Dermis microvascular lymphatic vessel endothelial cell (primary cell): ENCODE measurements at places on chromosomes 4 and X. TPM values are rescaled to one million over a fixed set of nuclear protein-coding genes. Genes with fewer than 3 reads are reported as not detected.

Gene GLRA3
- total RNA-seq, result not detected in 2 replicates

Gene MAGEC3
- not detected in 2 replicates for total RNA-seq

Gene HTN1
- 0.26 TPM in 1 of 2 replicates, not detected in the other for total RNA-seq

Gene MAGEA12
- not detected in 2 replicates for total RNA-seq

Gene FGFR3
- total RNA-seq, result 0.64 and 2.4 TPM in 2 replicates

Gene MAGEB17
- total RNA-seq, result not detected in 2 replicates

Gene DUX4
- not detected in 2 replicates for total RNA-seq

Gene TCEANC
- total RNA-seq, result 1.2 and 1.6 TPM in 2 replicates

Gene MAGEA4
- not detected in 2 replicates for total RNA-seq

Gene ARMCX2
- total RNA-seq, result 29.7 and 51.2 TPM in 2 replicates

Gene FAM184B
- total RNA-seq, result under 0.01 TPM in 1 of 2 replicates, not detected in the other

Gene ASB9
- total RNA-seq, result 2.9 and 4.1 TPM in 2 replicates

Gene UBL4A
- 29.8 and 38.1 TPM in 2 replicates for total RNA-seq

Gene CLDN34
- 0.13 TPM in 1 of 2 replicates, not detected in the other for total RNA-seq

Gene LNX1
- 4.0 and 5.1 TPM in 2 replicates for total RNA-seq

Gene JCHAIN
- total RNA-seq, result not detected in 2 replicates

Gene CXorf49
- total RNA-seq, result not detected in 2 replicates

Gene CT47B1
- not detected in 2 replicates for total RNA-seq

Gene MAGEA11
- total RNA-seq, result not detected in 2 replicates

Gene ADGRG4
- under 0.01 TPM in 1 of 2 replicates, not detected in the other for total RNA-seq

Gene TENM3
- 10.3 and 43.6 TPM in 2 replicates for total RNA-seq

Gene STS
- 4.9 and 7.8 TPM in 2 replicates for total RNA-seq

Gene CSN1S1
- not detected in 2 replicates for total RNA-seq

Gene TRIM60
- not detected in 2 replicates for total RNA-seq

Gene IL21
- not detected in 2 replicates for total RNA-seq

Gene LAGE3
- 14.9 and 16.9 TPM in 2 replicates for total RNA-seq

Gene MAGEE1
- total RNA-seq, result 0.64 and 1.0 TPM in 2 replicates

Gene CXorf51B
- not detected in 2 replicates for total RNA-seq

Gene PAGE4
- total RNA-seq, result not detected in 2 replicates

Gene DGKK
- total RNA-seq, result not detected in 2 replicates

Gene RAB28
- 8.9 and 9.4 TPM in 2 replicates for total RNA-seq

Gene SUPT20HL2
- total RNA-seq, result not detected in 2 replicates

Gene SMIM10L2A
- total RNA-seq, result 0.90 and 1.6 TPM in 2 replicates

Gene AFM
- not detected in 2 replicates for total RNA-seq

Gene PCDH18
- 0.13 and 0.38 TPM in 2 replicates for total RNA-seq

Gene ATRX
- total RNA-seq, result 48.5 and 58.5 TPM in 2 replicates

Gene TMEM185A
- total RNA-seq, result 16.9 and 21.2 TPM in 2 replicates

Gene SOWAHB
- under 0.01 TPM in 1 of 2 replicates, not detected in the other for total RNA-seq

Gene GAGE12J
- not detected in 2 replicates for total RNA-seq

Gene CENPVL2
- total RNA-seq, result not detected in 2 replicates

Gene DMD
- total RNA-seq, result 1.8 and 2.1 TPM in 2 replicates

Gene TMEM154
- 0.63 and 1.8 TPM in 2 replicates for total RNA-seq

Gene AASDH
- total RNA-seq, result 6.7 and 9.0 TPM in 2 replicates

Gene ATP6AP2
- 78.1 and 95.2 TPM in 2 replicates for total RNA-seq

Gene PHOX2B
- not detected in 2 replicates for total RNA-seq
